ENCODE measurements at places on chromosomes 1 and 21.

- DNase-seq, result peak; percentile 38
Observed at GRCh38 chr1:24929398-24930259, 447 bp downstream of the RUNX3 start.

- DNase-seq, result no peak
Observed at GRCh38 chr1:72177711-72178110, 104.6 kb downstream of the NEGR1 start.

DNA sequence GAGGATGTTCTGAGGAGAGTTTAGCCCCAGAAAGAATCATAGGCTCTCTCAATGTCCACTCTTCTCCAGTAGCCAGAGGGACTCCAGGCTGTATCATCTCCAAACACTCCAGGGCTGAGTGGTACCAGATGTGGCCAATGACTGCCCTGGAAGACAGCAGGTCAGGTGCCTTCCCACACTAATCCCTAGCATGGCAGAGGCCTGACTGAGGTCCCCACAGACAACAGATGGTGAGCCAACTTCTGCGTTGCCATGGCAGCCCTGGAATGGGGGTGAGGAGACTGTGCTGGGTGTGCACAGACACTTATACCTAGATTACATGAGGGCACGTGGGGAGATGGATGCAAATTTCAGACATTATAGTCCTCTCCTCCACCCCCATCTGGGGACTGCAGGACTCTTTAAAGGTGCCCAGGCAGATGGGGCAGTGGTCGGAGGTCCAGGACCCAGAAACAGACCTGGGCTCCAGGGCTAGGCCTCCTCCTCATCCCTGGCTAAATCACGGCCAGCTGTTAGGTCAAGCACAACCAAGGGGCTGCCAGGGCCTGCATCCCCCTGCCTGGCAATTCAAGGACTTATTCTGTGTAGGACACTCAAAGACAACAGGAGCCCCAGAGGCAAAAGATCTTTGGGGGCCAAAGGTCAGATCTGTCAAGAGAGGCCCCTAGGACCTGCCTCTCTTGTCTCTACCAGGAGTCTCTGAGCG, 42.9 kb downstream of the CAMK2N1 start:
- no peak for DNase-seq

DNA sequence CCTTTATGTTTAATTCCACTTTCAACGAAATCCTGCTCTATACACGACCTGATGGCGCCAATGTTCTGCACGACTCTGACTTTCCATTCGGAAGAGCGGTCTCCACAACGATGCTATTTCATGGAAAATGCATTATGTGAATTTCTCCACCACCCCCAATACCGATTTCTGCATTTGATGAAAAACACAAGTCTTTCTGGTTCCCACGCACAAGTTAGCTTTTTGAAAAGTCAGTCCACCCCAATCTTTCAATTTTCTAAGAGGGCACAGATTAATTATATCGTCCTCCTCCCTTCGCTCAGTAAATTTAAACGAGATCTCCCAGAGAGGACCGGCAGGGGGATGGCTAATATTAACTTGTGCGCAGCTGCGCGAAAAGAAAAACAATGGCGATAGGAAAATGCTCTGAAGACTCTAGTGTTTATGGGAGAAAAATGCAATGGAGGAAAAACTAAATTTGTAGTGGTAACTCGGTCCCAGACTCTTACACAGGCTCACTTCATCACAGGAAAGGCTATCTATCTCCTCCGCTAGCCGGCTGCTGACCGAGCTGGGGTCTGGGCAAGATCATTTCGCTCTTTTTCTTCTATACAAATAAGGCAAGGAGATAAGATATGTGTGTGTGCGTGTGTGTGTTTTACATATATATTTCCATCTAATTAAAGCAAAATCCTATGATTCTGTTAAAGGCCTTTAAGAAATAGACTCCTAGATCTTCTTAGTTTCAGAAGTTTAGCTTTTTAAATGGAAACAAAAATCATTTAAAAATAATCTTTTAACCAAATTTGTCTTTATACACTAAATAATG, 1.2 kb upstream of the LHX8 start:
- DNase-seq, result no peak

GRCh38 chr21:14312871-14313270, 70.1 kb downstream of the HSPA13 start:
- no peak for DNase-seq

GRCh38 chr1:234400773-234401172, 27.5 kb downstream of the COA6 start:
- DNase-seq, result peak; percentile 45

DNA sequence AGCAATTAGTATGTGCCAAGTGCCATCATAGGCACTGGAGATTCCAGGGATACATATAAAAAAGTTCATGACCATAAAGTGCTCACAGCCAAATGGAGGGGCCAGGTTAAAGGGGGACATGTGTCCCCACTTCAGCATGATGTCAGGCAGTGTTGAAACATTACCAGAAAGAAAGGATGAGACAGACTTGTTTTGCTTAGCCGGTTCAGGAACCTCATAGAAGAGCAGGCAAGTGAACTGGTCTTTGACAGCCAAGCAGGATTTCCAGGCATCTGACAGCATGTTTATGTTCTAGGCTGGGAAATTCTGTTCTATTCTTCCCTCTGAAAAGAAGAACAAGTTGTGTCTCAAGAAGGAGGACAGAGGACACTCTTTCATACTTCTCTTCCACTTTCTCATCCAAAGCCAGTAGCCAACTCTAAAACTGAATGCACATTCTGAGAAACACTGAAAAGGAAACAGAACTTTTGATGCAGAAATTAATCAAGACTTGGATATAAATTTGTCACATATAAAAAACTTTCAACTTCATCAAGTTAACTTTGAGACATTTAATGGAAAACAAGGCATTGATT, 39.7 kb downstream of the GLUL start:
- DNase-seq, result no peak

- no peak for DNase-seq
Observed at GRCh38 chr21:45164838-45165237, 90.5 kb downstream of the ADARB1 start.

GRCh38 chr1:114458237-114458777, 52.7 kb downstream of the TRIM33 start:
- DNase-seq, result no peak

DNA sequence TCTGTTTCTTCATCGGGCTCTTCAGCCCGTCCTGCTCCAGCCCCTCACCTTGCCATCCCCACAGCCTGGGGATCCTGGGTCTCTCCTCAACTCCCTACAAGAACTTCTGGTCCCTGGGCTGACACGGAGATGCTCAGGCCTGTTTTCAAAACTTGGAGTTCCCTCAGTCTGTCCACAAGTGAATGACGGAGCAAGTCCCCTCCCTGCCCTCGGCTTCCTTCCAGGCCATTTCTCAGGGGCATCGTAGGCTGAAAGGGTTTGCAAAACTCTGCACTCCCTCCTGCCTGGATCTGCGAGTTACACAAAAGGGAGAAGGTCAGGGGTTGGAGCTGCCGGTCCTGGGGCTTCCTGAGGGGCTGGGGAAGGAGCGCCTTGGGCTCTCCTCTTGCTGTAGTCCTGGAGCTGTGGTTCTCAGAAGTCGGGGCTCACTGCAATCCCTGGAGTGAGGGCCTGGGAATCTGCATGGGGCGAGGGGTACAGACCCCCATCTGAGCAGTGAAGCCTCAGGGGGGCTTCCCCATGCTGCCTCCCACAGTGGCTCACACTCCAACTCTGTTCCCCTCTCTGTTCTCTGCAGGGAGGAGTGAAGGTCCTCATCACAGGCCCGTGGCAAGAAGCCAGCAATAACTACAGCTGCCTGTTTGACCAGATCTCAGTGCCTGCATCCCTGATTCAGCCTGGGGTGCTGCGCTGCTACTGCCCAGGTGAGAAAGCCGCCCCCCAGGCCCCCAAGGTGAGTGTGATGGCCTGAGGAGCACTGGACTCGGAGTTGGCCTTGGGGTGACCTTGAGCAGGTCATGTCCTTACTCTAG, 100.6 kb upstream of the VAMP3 start:
- no peak for DNase-seq

- DNase-seq, result no peak
Observed at GRCh38 chr1:24995661-24996060, 65.6 kb upstream of the RUNX3 start.

- no peak for DNase-seq
Observed at GRCh38 chr1:201593200-201593921, 54.4 kb downstream of the NAV1 start.

- DNase-seq, result no peak
Observed at GRCh38 chr1:45344499-45344898, 4.3 kb upstream of the MUTYH start.

- DNase-seq, result no peak
Observed at GRCh38 chr1:10762153-10762523, 34.3 kb downstream of the CASZ1 start.

DNA sequence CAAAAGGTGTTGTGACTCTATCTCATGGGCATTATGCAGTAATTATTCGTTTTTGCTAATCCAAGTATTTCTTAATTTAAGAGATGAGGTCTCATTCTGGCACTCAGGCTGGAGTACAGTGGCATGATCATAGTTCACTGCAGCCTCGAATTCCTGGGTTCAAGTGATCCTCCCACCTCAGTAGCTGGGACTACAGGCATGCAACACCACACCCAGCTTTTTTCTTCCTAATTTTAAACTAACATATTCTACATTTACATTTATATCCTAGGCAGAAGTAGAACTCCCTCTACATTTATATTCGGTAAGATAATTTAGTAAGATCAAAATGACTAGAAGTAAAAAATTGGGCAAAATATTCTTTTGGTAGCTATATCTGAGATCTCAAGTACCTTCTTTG, 50.5 kb upstream of the RBM34 start:
- no peak for DNase-seq

GRCh38 chr1:152596986-152597385, 3.0 kb upstream of the LCE3C start:
- no peak for DNase-seq

DNA sequence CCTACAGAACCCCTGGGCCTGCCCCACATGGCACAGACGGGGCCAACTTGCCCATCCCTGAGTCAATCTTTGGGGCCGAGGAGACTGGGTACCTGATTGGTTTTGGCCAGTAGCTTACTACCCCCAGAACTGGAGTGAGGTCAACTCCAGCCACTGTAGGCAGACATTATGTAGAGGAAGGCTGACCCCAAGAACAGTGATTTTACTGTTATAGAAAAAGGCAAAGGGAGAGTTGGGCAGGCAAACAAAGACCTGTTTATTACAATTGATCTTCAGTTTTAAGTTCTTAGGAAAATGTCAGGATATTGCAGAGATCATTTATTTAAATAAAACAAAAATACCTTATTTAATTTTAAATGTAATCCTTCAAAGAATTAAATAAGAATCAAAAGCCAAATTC, 653.8 kb downstream of the NPHP4 start:
- DNase-seq, result no peak

DNA sequence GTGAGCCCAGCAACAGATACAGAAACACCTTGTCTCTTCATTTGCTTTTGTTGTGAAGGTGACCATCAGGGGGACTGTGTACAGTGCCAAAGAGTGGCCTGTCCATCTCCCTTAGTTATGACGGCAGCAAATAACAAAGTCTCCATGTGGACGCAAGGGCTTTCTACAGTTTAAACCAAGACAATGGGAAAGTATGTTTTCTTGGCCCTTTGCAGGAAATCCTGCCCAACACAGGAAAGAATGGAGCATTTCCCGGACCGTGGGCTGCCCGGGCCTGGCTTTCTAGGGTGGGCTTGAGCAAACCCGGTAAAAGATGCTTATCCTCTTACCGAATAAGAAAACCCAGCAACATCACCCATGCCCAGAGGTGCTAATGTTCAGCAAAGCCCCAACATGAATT, 87.3 kb downstream of the ZBTB18 start:
- no peak for DNase-seq

DNA sequence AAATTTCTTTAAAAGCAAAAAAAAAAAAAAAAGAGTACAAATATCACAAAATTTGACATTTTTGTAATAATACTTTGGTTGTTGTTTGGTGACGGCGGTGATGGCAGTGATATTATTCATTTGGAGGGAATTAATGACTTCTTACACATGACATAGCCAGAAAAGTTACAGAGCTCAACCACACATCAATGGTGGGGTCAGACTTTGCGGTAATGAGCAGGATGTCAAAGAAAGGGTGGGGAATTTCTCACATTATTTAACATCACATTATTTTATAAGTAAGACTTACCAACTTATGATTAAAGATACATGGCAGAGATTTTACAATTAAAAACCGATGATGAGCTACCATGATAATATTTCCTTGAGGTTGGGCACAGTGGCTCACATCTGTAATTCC, 248.2 kb downstream of the RERE start:
- no peak for DNase-seq

DNA sequence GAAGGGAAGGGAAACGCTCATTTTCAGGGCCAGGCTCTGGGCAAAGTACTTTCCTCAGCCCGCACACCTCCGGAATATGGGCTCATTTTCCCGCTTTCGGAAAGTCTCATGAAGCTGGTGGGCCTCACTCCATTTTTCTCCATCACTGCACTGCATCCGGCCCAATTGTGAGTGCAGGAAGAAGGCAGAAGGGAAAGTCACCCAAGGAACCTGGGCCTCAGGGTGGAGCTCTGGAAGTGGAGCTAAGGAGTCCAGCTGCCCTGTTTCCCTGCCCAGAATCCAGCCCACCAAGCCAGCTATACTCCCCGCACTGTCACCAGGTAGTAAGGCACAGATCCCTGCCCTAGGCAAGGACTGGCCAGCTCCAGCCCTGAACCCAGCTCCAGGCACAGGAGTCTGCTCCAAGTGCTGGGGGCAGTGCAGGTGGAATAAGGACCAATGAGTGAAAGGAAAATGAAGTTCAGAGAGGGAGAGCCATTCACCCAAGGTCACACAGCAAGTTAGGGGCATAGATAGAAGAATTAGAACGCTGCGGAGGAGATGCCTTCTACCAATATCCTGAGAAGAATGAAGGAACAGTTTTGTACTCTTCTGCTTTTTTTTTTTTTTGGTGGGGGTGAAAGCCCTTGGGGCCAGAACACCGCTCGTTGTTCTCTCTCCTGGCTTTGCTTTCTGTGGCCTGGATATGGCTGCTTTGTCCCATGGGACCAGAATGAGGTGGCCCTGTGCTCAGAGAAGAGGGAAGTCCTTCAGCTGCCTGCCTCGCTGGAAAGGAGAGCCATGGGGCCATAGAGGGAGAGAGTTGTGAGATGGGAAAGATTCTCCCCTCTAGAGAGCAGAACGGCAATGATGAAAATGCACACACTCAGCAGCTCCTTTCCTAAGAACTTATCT, 10.0 kb downstream of the LRP8 start:
- DNase-seq, result no peak

DNA sequence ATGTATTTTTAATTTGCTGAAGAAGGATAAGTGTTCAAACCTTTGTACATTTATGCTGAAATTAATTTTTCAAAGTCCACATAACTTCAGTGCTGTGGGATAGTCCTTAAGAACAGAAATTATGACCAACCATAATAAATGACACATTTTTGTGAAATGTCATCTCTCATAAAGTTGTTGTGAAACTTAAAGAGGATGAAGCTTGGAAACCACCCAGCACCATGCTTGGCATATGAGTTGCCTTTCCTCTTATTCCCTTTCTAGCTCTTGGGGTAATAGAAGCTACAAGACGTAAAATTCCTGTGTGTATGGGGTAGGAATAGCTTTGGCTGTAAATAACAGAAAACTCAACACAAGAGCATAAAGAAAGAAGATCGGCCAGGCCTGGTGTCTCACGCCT, 18.9 kb upstream of the USP24 start:
- no peak for DNase-seq

- peak; percentile 67 for DNase-seq
Observed at GRCh38 chr1:88800382-88801051, 90.8 kb downstream of the GTF2B start.
